Mesothelial cell of epicardium (in vitro differentiated cells): ENCODE measurements at places on chromosomes 5 and 9. TPM values are rescaled to one million over a fixed set of nuclear protein-coding genes. Genes with fewer than 3 reads are reported as not detected.

The GRXCR2 gene
- total RNA-seq: not detected in 3 replicates

- peak; percentile 57 for DNase-seq
These were observed 221.8 kb downstream of the MEF2C start for GRCh38 chr5:88660947-88661805.

DNA sequence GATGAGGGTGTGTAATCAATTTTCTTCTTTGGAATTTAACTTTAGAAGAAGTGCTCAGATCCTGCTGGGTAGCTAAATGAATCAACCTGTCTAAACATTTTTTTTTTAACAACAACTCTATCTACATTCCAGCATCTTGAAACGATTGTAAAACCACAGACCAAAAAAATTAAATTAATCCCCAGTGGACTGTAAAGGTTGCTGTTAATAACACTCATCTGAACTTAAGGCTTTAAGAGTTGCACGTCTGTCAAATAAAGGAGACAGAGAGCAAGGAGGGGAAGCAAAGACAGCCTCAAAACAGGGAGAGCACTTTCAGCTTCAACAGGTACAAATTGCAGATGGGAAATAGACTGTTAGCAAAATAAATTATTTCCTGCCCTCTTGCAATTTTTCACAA, 548.5 kb downstream of the DTWD2 start:
- no peak for DNase-seq

The MLANA gene
- total RNA-seq: not detected in 3 replicates

The NFIB gene
- 213 to 237 TPM (median 230 TPM) in 3 replicates for total RNA-seq

- DNase-seq: no peak
These were observed 116.5 kb upstream of the OTULINL start for GRCh38 chr5:14465116-14465515.
